Neural crest cell (in vitro differentiated cells): ENCODE measurements at places on chromosomes 4 and X. TPM values are rescaled to one million over a fixed set of nuclear protein-coding genes. Genes with fewer than 3 reads are reported as not detected.

USP26 gene
- total RNA-seq, result not detected in 2 replicates

PALLD gene
- total RNA-seq, result 58.7 and 63.6 TPM in 2 replicates

IL21 gene
- not detected in 2 replicates for total RNA-seq

- peaks cover 26% of the 10 kb centered on the region for H3K4me1 ChIP-seq
- DNase-seq, result no peak
- peak overlapping the region; percentile 86 for H3K4me3 ChIP-seq
- H3K27me3 ChIP-seq, result peaks cover 63% of the 10 kb centered on the region
- H3K36me3 ChIP-seq, result no peaks in the 10 kb centered on the region
These were observed 105.2 kb downstream of the UCHL1 start for GRCh38 chr4:41361794-41362526.

DNA sequence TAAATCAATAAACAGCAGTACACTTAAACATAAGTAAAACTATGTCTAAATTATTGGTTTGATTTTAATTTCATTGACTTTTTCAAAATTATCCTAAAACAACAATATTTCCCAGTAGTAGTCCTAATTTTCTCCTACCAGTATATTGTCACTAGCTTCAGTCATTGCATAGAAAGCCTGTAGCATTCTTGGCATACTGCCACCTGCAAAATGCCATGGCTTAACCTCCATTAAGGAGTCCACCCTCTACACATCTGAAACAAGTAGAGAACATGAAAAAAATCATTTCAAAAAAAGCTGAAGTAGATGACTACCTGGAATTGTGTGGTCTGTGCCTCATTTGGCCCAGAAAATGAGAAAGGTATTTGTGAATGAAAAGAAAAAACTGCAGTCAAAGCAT, 348.5 kb downstream of the INPP4B start:
- no peak overlapping the region for H3K27ac ChIP-seq
- H3K27me3 ChIP-seq, result no peaks in the 10 kb centered on the region
- no peak for DNase-seq
- no peak overlapping the region for H3K4me3 ChIP-seq
- H3K4me1 ChIP-seq, result peaks cover 5% of the 10 kb centered on the region
- no peaks in the 10 kb centered on the region for H3K36me3 ChIP-seq

DNA sequence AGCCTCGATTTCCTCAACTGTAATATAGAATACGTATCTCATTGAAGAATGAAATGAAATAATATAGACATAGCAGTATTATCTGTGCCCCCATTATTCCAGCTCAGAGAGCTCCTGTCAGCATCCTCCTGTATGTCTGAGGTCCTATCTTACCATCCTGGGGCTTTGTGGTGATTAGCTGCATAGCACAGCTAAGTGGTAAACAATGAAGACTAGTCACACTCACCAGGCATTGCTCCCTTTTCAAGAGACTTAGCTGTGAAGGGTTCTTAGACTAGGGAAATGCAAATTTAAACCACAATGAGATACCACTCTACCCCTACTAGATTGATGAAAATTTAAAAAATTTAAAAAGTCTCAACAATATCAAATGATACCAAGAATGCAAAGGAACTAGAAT, 172.9 kb downstream of the SLC39A8 start:
- no peaks in the 10 kb centered on the region for H3K27me3 ChIP-seq
- no peaks in the 10 kb centered on the region for H3K36me3 ChIP-seq
- no peak overlapping the region for H3K27ac ChIP-seq
- H3K4me3 ChIP-seq, result no peak overlapping the region
- DNase-seq, result no peak
- H3K4me1 ChIP-seq, result peaks cover 17% of the 10 kb centered on the region

DNA sequence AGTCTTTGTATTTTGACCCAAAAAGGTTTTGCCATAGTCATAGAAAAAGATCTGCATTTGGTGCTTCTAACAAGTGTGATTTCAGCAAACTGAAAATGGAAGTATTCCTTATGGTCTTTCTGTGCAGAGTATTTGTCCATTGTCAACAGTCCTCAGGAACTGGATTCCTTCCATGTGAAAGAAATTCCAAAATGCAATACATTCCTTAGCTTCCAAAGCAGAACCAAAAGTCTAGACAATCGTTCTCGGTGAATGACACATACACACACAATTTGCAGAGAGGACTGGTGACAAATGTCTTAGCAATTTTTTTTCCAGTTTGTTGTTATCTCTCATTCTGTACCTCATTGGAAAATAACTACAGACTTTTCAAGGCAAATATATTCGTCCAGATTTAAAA, 562.2 kb upstream of the SLIT2 start:
- no peak for DNase-seq
- H3K4me3 ChIP-seq, result no peak overlapping the region
- no peaks in the 10 kb centered on the region for H3K27me3 ChIP-seq
- peaks cover 12% of the 10 kb centered on the region for H3K4me1 ChIP-seq
- no peak overlapping the region for H3K27ac ChIP-seq

- peak; percentile 60 for DNase-seq
- H3K27ac ChIP-seq, result no peak within 1 kb of the TSS
- H3K4me3 ChIP-seq, result peak within 1 kb of the TSS; percentile 85
These were observed at the start of gene ZIC3 for GRCh38 chrX:137565921-137566745. Gene ZIC3, plus strand, starts transcription at chrX:137566127. Its CDS starts 565 bp downstream, at chrX:137566692.

DNA sequence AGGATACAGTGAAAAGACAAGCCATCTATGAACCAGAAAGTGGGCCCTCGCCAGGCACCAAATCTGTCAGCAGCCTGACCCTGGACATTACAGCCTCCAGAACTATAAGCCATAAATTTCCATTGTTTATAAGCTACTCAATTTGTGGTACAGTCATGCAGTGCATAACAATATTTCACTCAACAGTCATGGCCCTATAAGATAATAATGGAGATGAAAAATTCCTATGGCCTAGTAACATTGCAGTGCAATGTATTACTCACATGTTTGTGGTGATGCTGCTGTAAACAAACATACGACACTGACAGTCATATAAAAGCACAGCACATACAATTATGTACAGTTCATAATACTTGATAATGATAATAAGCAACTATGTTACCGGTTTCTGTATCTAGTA, 17.1 kb upstream of the TLR1 start:
- peaks cover 2% of the 10 kb centered on the region for H3K36me3 ChIP-seq
- H3K27ac ChIP-seq, result no peak overlapping the region
- no peak for DNase-seq
- no peaks in the 10 kb centered on the region for H3K4me1 ChIP-seq

DNA sequence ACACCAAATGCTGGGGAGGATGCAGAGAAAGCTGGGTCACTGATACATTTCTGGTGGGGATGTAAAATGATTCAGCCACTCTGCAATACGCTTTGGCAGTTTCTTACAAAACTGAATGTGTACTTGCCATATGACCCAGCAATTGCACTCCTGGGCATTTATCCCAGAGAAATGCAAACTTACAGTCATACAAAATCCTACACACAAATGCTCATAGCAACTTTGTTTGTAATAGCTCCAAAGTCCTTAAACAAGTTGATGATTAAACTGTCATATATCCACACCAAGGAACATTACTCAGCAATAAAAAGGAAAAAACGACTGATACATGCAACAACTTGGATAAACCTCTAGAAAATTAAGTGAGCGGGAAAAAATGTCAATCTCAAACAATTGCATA, 12.3 kb downstream of the MID1 start:
- H3K27ac ChIP-seq, result peak overlapping the region; percentile 57
- no peaks in the 10 kb centered on the region for H3K27me3 ChIP-seq
- DNase-seq, result no peak
- no peak overlapping the region for H3K4me3 ChIP-seq
- H3K4me1 ChIP-seq, result peaks cover 43% of the 10 kb centered on the region
- no peaks in the 10 kb centered on the region for H3K36me3 ChIP-seq

DNA sequence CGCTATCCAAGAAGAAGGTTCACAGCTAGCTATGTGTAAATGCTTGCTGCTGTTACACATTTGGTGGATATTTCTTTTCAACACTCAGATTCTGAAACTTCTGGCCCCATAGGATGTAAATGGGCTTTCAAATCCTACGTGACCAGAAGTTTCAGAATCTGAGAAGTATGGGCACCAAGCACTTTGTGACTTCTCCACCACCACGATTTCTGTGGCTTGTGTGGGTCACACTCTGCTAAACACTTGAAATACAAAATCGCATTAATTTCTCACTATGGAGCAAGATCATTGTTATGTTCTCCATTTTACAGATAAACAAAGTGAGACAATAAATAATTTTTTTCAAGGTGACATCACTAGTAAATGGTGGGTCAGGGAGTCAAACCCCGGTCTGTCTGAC, 259.4 kb upstream of the JADE1 start:
- no peak overlapping the region for H3K4me3 ChIP-seq
- H3K4me1 ChIP-seq, result peaks cover 10% of the 10 kb centered on the region
- no peak for DNase-seq
- no peaks in the 10 kb centered on the region for H3K27me3 ChIP-seq
- no peak overlapping the region for H3K27ac ChIP-seq

DNA sequence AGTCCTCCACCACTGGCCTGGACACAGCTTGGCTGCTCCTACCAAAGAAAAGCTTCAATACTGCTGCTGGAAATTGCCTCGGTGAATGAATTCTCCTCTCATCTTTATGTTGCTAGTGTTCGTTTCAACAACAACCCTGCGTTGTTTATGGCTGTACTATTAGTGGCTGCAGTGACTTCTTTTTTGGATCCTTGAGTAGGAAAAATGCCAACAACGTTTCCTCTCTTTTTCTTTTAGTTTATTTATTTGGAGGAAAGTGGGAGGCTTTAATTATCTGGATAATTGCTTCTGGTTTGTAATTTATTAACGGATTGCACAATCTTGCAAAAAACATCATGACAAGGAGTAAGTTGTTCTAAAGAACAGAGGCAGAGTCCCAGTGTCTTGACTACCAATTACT, 464.1 kb upstream of the TRAM1L1 start:
- DNase-seq, result no peak
- no peak overlapping the region for H3K4me3 ChIP-seq
- H3K4me1 ChIP-seq, result peaks cover 4% of the 10 kb centered on the region
- H3K27ac ChIP-seq, result no peak overlapping the region

DNA sequence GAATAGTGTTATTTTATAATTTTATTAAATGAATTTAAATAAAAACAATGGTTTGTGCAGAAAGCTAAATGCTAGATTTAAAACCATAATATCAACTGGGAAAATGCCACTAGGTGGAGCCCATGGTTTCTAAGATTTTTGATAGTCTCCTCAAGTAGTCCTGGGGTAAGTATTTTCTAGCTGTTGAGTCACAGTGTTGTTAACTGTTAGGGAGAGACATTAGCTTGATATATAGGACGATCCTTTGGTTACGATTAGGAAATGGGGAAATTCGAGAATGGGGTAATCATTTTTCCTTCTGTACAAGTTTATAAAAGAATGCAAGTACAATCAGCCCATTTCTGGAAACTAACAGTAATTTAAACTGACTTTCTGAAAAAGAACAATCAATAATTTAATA, 378.4 kb downstream of the ANKRD50 start:
- H3K36me3 ChIP-seq, result no peaks in the 10 kb centered on the region
- peak; percentile 40 for DNase-seq
- no peak overlapping the region for H3K4me3 ChIP-seq
- H3K27me3 ChIP-seq, result no peaks in the 10 kb centered on the region

DNA sequence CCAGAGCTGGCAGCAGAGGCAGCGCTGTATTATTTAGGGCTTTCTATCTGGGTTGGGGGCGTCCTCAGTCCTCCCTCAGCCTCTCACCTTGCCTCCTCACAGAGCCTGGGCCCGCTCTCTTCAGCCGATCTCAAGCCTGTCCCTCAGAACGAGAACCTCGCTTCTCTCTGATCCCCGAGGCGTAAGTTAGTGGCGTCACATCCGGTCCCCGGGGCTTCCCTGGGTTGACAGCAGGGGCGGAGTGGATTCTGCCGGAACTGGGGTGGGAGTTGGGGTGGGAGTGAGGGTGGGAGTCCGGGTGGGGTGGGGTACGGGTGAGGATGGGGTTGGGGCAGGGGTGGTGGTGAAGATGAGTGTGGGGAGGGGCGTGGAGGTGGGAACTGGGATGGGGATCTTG, at the start of gene MAGEA10:
TSS of gene MAGEA10 (minus strand) at position 190 of the 397 bp plus-strand sequence. CDS start 2,957 bp downstream, outside the sequence.
- DNase-seq, result no peak
- H3K27ac ChIP-seq, result no peak within 1 kb of the TSS
- H3K4me1 ChIP-seq, result no peaks in the 10 kb centered on the region
- no peaks in the 10 kb centered on the region for H3K27me3 ChIP-seq

- H3K4me3 ChIP-seq, result peak overlapping the region; percentile 98
- peak overlapping the region; percentile 90 for H3K27ac ChIP-seq
- peaks cover 2% of the 10 kb centered on the region for H3K36me3 ChIP-seq
- DNase-seq, result no peak
These were observed 646 bp downstream of the ABCB7 start for GRCh38 chrX:75155447-75155826.

GRCh38 chr4:183508697-183509335, 4.0 kb downstream of the ING2 start:
- no peak overlapping the region for H3K4me3 ChIP-seq
- peaks cover 5% of the 10 kb centered on the region for H3K4me1 ChIP-seq
- DNase-seq, result no peak
